ENCODE measurements at places on chromosomes 1 and 21.

DNA sequence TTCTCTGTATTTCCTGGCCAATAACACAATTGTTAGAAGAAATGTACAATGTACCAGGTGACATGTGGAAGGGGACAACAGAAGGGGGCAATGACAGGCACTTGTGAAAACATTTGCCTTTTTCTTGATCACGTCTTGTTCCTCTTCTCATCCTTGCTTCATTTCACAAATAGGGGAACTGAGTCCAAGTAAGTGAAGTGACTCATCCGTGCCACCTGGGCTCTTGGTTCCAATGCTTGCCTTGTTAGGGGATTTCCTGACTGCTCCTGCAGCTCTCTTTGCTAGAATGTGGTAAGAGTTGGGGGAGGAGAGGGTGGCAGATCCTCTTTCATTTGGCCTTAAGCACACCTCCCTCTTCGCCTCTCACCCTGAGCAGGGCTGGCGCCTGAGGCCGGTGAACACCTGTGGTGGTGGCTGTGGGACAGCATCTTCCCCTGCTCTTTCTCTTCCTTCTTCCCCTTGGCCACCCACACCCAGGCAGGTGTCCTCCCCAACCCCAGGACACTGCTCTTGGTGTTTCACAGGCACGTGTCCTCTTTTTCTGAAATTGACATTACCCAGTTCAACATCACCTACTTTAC lies 2.2 kb upstream of the RHEX start:
- no peak for DNase-seq

DNA sequence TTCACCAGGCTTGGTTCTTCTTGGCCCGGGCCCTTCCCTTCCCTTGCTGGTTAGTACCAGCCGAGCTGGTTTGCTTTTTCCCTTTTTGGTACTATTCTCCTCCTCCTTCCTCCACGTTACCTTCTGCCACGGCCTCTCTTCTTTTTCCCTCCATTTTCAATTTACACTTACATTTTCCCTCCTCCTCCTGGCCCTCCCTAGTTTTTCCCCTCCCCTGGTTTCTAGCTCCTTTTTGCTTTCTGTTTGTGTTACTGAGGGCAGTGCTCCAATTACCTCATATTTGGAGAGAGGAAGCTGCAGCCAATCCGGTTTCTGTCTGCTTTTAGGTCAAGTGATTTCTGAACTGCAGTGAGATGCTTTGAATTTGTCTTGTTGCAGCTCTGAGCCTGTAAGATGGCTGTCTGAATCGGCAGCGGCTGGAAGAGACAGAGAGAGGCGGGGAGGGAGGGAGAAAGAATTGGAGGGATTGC lies 63.7 kb downstream of the MACF1 start:
- DNase-seq = peak; percentile 80

- no peak for DNase-seq
Measured at GRCh38 chr21:26043891-26044290, 126.7 kb downstream of the APP start.

- DNase-seq = no peak
Measured at GRCh38 chr1:178506669-178507068, 6.2 kb upstream of the TEX35 start.

DNA sequence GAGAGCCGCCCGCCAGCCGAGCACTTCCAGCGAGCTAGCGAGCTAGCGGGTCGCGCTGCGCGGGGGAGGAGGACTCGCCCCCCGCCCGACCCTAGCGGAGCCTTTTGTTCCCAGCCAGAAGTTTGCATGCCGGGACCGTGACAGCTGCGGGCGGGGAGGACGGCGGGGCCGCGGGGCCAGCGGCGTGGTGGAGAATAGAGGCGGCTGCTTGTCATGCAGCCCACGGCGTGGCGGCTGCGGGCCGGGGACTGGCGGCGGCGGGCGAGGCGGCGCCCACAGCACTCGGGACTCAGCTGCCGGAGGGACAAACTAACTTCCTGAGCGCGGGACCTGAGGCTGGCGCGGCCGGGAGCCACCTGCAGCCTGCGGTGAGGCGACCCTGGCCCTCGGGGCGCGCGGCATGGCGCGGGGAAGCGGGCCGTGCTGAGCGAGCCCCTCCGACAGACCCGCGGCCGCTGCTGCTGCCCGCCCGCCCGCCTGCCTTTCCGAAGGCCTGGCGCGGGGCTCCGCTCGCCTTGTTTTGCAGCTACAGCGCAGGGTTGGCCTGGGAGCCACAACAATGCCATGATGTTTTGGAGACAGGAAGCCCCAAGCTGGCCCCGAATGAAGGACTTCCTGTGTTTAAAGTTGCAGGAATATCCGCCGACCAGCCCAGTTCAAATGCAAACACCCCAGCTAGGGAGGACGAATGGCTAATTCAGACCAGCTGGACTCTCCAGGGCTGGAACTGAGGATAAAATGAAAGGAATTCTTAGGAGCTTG lies 82.2 kb upstream of the BMP8A start:
- no peak for DNase-seq

DNA sequence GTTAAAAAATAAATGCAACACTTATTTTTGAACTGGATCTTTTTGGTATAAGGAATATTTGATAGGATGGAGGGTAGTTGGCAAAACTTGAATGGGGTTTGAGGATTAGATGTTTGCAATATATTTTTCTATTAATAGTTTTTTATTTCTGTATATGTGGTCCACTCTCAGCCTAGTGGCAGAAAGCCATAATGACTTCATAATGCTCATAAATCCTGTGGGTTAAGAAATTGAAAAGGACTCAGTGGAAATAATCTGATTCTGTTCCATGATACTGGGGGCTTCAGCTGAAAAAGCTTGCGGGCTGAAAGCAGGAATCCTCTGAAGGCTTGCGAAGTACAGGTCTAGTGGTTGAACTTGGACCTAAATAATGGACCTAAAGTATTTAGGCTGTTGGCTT lies 1028.6 kb upstream of the PRMT6 start:
- DNase-seq = no peak

Data from hippocampal formation (tissue), 2 donors.